Activated CD4-positive, CD25-positive, alpha-beta regulatory T cell treated with anti-CD3 and anti-CD28 coated beads, Interleukin-2, amount 50 U/mL, for 16 hours (primary cell): ENCODE measurements at places on chromosomes 2 and 18.

- DNase-seq, result no peak
Measured at GRCh38 chr2:129803871-129804270, 175.6 kb upstream of the RAB6C start.

GRCh38 chr18:63409301-63409700 lies 13.0 kb downstream of the VPS4B start:
- DNase-seq, result no peak

GRCh38 chr2:128641421-128642080 lies 322.9 kb upstream of the HS6ST1 start:
- DNase-seq, result no peak

DNA sequence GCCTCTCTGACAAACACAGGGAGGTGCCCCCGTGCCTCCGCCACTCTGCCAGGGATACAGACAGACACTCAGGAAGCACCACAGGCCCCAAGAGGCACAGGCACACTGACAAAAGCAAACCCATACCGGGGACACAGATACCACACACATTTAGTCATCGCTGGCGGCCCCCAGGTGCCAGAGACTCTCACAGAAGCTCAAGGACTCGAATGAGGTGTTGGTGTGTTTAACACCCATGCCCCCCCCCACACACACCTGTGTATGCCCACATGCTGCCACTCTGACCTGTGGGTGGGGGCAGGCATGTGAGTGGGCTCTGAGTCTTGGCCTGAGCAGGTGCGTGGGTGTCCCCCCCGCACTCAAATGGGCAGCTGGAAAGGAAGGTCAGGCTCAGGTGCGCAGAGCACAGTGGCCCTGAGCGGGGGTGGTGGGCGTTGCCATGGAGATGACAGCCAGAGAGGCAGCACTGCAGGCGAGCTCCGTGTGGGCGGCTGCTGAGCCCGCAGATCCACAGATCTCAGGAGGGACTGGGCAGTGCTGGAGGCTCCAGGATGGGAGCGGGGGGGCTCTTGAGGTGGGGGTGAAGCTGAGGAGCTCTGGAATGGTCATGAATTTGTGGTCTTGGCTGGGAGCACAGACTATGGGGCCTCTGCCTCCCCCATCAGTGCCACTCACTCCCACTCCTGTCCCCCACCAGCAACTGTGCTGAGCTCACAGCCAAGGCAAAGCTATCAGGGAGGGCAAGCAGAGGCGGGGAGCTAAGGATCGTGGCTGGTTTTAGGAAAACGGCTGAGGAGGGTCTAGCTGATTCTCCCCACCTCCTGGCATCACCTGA lies 73.9 kb upstream of the TAF1B start:
- DNase-seq, result no peak

GRCh38 chr18:44777457-44778192 lies 96.9 kb downstream of the SETBP1 start:
- DNase-seq, result no peak

- no peak for DNase-seq
Measured at GRCh38 chr2:80438686-80439085, 134.1 kb upstream of the LRRTM1 start.

- DNase-seq, result no peak
Measured at GRCh38 chr2:57943315-57943714, 103.3 kb upstream of the VRK2 start.

DNA sequence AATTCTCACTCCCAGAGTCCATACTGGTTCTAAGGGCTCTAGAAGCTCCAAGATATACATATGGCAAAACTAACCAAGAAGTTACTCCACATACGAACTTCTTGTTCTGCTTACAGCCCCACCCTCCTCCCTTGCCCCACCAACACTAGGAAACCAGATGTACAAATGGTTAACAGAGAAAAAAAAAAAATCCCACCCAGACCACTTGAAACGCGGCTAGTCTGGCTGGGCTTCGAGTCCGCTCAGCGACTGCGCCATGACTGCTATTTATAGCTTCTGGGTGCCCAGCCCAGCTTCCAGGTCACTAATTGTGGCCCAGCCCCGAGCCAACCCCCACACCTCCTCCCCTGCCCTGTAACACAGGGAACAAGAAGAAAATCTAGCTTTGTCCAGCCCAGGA lies 47.0 kb upstream of the IHH start:
- DNase-seq, result no peak

DNA sequence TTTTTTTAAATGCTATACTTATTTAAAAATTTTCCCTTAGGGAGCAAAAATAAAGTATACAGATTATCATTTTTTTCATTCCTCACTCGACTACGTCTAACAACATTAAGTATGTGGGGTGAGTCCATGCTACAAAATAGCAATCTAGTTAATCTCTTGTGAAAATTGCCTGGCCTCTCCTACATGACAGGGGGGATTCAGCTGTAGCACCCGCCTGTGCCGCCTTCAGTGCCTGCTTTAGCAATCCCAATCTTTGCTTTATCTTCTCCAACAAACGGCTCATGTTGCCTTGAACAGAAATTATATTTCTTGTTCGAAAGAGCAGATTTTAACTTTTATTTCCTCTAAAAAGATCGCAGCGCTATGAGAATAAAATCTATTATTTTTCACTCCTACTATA lies 2.4 kb upstream of the SOX11 start:
- no peak for DNase-seq

GRCh38 chr2:54995553-54995952 lies 54.7 kb downstream of the RTN4 start:
- DNase-seq, result no peak

DNA sequence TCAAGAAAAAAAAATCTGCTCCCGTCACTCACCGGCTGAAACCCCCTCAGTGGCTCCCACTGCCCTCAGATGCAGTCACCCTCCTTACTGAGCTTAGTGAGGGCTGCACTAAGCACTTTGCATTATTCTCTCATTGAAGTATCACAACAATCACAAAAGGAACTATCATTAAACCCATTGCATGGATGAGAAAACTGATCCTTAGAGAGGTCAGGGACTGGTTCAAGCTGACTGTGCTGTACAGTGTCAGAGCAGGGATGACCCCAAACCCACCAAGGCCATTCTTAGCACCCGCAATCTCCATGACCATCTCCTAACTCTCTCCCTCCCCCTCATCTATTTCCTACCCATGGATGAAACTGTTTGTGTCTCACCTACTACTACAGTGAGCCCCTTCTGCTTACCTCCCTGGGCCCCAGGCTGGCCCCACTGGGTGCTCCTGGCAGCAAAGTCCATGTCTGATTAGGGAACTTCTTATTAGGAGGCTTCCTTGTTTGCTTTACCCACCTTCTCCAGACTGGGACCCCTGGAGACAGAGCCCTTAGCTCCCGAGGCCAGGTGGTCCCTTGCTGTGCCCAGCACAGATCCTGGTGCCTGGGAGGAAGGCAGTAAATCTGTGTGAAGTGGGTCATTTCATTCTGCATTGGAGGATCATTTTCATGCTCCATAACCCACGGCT lies 139.3 kb upstream of the ID2 start:
- no peak for DNase-seq

- DNase-seq, result no peak
Measured at GRCh38 chr2:9247786-9248185, 41.2 kb downstream of the ASAP2 start.

DNA sequence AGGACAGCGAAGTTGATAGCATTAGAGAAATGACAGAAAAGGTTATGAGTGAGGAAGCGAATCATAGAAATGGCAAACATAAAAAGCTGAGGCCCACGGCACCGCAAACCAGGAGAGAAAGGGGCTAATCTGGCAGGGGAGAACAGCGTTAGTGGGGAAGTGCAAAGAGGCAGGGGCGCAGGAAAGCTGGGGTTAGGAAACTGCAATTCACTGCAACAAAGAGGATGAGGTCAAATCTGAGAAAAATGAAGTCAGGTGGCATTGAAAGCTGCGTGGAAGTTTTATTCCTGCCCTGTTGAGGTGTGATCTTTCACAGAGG lies 653 bp upstream of the ABI2 start:
- no peak for DNase-seq

DNA sequence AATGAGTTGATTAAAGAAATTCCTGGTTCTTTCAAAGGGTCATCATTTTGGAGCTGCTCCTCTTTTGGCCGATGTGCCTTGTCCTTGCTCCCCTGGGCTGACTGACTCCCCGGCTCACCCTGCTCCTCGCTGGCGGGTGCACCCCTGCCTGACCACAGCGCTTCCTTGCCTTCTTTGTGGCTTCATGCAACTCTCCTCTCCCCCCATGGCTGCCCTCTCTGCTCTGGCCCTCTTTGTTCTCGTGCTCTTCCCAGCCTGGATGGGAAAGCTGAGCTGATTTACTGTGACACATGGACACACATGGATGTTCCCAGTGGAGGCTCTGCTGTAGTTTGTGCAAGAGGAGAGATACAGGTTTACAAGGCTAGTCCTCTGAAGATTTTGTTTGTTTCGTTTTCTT lies 234.6 kb downstream of the HAUS1 start:
- no peak for DNase-seq

DNA sequence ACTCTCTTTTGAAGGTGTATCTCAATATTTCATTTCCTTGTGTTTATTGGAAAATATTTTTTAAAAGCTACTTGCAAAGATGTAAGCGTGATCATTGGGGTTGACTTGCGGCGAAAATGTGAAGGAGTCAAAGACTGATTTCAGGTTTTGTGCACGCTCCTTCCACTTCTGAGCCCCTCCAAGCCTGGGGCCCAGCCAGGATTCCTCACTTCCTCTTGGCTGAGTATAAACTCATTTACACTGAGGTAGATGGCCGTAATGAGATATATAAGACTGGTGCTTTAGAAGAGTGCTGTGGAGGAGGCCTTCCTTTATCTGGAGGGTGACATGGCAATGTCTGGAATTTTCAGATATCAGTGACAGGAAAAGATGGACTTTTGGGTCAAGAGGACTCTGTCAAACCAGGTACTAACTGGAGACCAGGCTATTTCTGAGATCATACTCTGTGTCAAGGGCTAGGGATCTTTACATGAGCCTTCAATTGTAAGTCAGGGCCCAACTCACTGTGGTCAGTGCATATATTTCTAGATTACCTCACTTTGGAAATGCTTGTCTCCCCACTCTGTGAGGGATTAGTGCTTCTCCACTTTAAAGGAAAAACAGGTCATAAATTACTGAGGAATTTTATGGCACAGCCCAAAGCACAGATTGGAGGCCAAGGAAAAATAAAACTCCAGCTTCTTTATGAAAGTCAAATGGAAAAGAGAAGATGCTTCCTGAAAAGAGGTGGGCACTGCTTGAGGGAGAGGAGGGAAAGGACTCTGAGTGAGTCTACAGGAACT lies 22.8 kb downstream of the PRKCE start:
- no peak for DNase-seq

DNA sequence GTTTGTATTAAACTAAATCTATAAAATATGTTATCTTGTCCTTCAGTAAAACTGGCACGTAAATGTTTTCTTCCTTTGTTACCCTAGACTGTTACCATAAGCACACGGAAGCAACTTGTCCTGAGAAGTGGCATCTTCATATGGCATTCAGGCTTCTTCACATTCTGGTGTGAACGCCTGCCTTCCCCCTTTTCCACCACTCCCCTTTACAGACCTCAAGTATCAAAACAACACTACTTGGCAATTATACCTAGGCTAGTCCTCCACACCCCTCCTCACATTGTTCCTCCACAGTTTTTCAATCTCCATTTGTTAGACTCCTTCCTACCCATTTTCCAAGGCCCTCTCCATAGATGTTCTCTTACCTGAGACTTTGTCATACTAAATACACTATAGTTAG lies 2.9 kb downstream of the MEX3C start:
- no peak for DNase-seq

- DNase-seq, result no peak
Measured at GRCh38 chr2:7450188-7450832, 533.1 kb downstream of the RNF144A start.

DNA sequence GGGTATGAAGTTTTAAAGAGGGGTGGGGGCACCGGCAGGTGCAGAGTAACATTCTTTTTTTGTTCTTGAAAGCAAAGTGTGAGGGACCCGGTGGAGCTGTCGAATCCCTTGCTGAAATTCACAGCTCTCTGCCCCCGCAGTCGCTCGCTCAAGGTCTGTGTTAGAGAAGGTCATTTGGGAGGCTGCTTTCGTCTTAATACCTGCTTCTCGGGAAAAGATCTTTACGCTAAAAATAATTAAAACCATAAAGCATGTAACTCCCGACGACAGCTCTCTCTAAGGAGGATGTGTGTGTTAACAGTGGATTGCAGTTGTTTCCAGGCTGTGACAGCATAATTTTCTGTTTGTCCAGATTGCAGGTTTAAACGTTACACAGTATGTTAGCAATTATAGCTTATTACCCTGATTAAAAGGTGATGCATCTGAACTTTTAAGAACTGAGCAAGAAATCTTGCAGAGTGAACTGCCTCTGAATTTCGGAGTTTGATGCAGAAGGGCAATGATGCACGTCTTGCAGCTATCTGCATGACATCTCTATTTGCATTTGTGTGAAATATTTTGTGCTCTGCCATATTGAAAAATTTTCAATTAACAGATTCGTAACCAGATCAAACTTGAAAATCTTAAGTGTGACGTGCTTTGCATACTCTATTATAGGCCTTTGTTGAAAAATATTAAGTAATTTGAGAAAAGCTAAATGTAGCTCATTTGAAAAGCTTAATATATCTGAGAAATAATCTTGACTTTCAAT lies 954 bp downstream of the RAPGEF4 start:
- DNase-seq, result no peak

- DNase-seq, result no peak
Measured at GRCh38 chr18:50190236-50190635, 4.7 kb downstream of the MYO5B start.

- DNase-seq, result no peak
Measured at GRCh38 chr2:117137371-117137770, 677.1 kb upstream of the DDX18 start.

GRCh38 chr18:31396796-31397612 lies 20.4 kb downstream of the DSG4 start:
- DNase-seq, result no peak

GRCh38 chr18:79507076-79507545 lies 111.4 kb downstream of the NFATC1 start:
- no peak for DNase-seq

- DNase-seq, result no peak
Measured at GRCh38 chr2:12717191-12718014, 667 bp downstream of the TRIB2 start.

- DNase-seq, result no peak
Measured at GRCh38 chr2:192087398-192087958, 107.3 kb downstream of the TMEFF2 start.

DNA sequence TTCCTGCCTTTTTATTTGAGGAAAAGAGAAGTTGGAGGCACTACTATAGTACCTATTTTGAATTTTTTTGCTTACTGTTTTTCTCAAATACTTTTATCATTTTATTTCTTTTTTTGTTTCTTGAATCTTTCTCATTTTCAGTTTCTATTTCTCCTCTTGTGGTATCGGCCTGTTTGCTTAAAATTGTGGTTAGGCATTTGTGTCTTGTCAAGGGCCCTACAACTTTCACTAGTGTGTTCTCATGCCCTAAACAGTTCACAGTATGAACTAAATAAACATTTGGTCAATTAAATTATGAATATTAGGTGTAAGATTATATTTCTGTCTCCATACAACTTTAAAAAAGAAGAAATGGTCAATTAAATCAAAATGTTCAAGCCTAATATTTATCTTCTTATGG lies 613.5 kb downstream of the MBD2 start:
- DNase-seq, result no peak

- DNase-seq, result no peak
Measured at GRCh38 chr2:42569116-42569711, 782 bp downstream of the MTA3 start.

DNA sequence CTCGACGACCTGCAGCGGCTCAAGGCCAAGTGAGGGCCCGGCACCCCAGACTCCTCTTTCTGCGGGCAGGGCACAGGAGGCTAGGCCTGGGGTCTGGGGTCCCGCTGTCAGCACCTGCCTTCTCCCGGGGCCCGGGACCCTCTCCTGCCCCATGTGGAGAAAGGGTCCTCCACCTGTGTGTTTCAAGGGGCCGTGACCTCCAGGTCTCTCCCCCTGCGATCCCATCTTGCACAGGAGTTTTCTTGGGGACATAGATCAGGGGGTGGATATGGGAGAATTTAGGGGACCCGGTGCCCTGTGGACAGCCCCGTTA lies 791 bp downstream of the DES start:
- no peak for DNase-seq
